Stimulated activated CD4-positive, alpha-beta T cell treated with anti-CD3 and anti-CD28 coated beads, Interleukin-1b, Interleukin-23, amount 100 ng/mL, for 24 hours (primary cell): ENCODE measurements at places on chromosomes 6 and 20.

DNA sequence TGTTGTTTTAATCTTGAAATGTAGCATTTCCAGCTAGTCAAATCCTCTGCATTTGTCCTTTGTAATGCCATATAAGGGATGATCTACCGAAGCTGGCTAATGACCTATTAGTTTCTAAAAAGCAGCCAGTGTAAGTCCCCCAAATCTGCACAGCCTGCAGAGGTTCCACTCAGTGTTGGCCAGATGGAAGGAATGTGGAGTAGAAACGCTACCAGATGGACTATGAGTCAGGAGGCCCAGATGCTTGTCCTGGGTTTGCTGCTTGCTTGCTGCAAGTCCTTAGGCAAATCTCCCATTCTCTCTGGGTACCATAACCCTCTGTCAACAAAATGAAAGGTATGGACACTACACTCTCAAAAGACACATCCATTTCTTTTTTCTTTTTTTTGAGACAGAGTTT is 149.8 kb downstream of the BTBD9 start:
- DNase-seq = no peak

DNA sequence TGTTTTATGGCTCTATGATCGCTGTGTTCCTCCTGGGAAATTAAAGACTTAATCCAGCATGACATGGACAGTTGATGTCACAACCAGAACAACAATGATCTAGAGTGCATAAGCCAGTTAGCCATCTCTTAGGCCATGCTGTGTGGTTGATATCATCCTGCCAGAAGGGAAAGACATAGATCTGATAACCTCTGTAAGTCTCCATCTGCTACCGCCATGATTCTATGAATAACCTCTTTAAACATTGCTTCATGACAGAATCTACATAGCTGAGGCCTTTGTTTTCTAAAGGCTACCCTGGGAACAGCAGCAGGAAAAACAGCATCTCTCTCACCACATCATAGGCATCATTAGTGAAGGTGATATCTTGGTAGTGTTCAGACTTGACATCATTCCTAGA is 117.6 kb upstream of the PHACTR1 start:
- DNase-seq = no peak

- DNase-seq = no peak
Measured at GRCh38 chr20:17808357-17808756, 108.6 kb downstream of the BANF2 start.

GRCh38 chr6:5553767-5554166 is 292.5 kb downstream of the FARS2 start:
- no peak for DNase-seq

DNA sequence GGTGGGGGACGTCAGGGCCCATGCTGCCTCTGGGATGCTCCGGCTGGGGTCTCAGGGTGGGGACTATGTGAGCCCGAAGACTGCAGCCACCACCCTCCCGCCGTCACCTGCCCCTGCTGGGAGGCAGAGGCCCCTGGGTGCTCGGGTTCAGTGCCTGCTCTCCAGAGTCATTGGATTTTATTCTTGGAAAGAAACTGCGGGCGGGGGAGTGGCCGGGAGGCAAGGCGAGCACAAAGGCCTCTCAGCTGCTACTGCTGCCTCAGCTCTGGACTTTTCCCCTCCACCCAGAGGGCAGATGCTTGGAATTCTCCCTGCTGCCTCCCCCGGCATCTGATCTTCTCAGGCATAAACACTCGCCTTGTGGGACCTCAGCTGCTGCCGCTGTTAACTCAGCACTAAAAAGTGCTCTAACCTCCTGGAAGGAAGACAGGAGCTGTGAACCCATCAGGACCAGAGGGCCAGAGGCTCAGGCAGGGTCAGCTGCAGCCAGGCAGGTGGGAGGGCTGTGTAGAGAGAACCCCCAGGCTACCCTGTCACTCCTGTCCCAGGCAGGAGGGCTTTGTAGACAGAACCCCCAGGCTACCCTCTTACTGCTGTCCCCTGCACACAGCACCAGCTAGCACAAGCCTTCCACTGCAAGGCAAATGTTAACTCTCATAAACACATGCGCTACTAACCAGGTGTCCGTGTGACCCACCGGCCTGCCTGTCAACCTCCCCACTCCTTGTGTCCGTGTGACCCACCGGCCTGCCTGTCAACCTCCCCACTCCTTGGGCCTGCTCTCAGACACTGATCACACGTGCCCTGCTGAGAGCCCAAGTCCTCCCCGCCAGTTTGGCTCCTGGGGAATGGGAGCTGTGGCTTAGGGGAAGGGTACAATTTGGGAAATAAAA is 9.4 kb upstream of the FRMD1 start:
- DNase-seq = no peak

GRCh38 chr6:103405321-103405720 is 1454.4 kb downstream of the HACE1 start:
- no peak for DNase-seq

DNA sequence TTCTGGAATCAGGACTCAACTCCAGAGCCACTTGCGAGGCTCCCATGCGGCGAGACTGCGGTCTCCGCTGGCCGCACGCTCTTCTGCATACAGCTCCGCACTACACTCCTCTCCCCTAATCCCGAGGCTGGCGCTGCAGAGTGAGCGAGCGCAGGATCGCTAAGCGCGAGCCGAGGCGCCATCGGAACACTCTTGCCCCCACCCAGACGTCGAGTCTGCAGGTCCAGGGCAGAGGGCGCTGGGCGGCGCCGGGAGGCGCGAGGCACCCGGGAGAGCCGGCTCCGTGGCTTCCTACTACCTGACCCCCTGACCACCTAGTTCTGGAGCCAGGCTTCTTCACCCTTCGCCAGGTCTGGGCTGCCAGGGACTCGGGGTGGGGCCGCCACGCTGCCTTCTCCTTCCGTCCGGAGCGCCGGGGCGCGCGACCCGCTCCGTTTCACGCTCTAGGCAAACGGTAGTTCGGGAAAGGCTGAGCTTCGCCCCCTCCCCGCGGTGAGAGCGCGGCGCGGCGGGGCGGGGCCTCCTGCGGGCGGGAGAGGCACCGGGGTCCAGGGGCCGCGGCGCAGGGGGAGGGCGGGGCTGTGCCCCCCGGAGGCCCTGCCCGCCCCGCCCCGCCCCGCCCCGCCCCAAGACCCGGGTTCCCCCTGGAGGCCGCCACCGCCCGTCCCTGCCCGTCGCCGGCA is 5.4 kb upstream of the TUBB2A start:
- DNase-seq = no peak

DNA sequence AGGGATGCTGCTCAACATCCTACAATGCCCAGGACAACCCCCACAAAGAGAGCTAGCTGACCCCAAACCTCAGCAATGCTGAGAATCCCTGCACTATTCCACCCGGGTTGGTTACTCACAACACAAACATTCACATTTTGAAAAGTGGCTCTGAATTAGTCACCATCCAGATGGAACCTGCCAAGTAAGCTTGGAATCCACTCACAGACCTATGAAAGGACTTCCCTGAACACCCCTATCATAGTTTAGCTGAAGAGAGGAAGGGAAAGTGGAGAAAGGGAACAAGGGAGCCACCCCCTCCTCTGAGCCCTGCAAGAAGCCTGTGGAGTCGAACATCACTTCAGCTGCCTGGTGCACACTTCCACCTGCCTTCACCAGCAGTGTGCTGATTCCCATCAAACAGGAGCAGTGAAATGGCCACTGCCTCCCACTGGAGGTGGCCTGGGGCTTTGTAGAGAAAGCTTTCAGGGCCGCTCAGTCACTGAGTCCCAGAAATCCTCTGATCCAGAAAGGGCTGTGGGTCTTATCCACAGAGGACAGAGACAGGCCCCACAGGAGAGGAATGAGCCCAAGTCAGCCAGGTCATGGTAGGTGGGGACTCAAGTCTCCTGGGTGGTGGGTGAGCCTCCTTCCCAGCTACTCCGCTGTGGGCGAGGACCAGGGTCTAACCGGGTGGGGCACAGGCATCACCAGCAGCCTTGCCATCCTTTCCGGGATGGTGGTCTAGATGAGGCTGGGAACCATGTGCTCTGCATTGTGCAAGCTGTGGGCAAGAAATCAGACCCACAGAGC is 203.7 kb downstream of the SYNDIG1 start:
- no peak for DNase-seq

DNA sequence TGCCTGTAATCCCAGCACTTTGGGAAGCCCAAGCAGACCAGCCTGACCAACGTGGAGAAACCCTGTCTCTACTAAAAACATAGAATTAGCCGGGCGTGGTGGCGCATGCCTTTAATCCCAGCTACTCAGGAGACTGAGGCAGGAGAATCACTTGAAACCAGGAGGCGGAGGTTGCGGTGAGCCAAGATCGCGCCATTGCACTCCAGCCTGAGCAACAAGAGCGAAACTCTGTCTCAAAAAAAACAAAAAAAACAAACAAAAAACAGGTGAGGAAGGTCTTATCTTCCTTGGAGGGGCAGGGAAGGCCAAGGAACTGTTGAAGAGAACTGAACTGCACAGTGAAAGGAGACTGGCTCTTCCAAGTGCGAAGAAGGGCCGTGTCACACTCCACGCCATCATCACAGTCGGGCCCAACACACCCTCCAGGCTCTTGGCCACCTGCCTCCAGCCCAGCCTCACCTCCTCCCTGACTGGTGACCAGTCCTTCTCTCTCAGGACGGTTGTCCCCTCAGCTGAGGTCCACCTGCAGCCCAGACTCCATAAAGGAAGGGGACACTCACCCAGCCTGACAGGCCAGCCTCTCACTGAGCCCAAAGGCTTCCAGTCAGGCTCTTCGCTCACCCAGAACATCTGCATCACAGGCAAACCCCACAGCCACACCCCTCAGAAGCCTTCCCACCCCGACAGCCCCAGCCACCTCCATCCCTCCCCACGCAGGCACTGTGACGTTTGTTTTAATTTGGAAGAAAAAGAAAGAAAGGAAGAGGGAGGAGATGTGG is 4.1 kb downstream of the ZC3H12D start:
- no peak for DNase-seq

- no peak for DNase-seq
Measured at GRCh38 chr6:167329014-167329413, 4.1 kb downstream of the TTLL2 start.

DNA sequence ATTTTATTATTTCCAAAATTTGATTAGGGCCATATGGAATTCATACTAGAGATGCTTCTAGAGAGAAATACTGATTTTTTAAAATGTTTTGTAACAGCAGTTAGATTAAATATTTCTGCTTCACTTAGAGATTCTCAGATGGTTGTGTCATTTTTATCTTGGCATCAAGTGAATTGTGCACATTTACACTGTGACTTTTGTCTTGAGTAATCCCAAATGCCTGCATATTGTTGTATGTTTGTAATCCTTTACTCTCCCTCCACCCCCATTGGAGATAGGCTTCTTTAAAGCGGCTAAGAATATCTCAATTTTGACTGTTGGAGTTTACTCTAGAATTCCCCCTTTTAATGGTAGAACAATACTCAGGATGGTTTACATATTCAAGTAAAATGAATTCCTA is 19.0 kb downstream of the STX16 start:
- no peak for DNase-seq
